ENCODE measurements at places on chromosomes 6 and 20.

- no peaks in the 10 kb centered on the region for H3K4me1 ChIP-seq
- H3K27me3 ChIP-seq = peaks cover 31% of the 10 kb centered on the region
- no peak overlapping the region for H3K4me3 ChIP-seq
- H3K27ac ChIP-seq = peak overlapping the region; percentile 38
These were observed 21.9 kb upstream of the NPBWR2 start for GRCh38 chr20:64129146-64129782.

GRCh38 chr6:91575032-91575431, 988.2 kb upstream of the MAP3K7 start:
- no peaks in the 10 kb centered on the region for H3K36me3 ChIP-seq
- H3K4me3 ChIP-seq = no peak overlapping the region
- no peak for DNase-seq
- no peaks in the 10 kb centered on the region for H3K27me3 ChIP-seq
- no peaks in the 10 kb centered on the region for H3K4me1 ChIP-seq
- no peak overlapping the region for H3K27ac ChIP-seq

DNA sequence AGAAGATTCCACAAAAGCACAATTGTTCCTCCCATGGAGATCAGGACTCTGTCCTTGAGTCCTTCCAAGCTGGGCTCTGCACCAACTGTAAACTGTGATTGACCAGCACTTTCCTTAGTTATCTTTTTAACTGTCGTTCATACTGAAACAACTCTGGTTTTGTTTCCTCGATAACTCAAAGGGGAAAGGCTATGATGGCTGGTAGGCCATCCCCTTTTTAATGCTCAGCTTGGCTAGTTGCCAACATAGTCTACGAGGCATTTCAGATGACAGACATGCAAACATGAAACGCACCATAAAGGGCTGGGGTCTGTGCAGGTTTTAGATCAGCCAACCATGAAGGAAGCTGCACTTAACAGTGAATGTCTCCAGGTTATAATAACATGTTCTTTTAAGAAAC, 497.1 kb upstream of the ARID1B start:
- H3K27ac ChIP-seq = no peak overlapping the region
- no peaks in the 10 kb centered on the region for H3K27me3 ChIP-seq
- H3K4me1 ChIP-seq = peaks cover 44% of the 10 kb centered on the region
- peaks cover 14% of the 10 kb centered on the region for H3K36me3 ChIP-seq
- peak; percentile 49 for DNase-seq

GRCh38 chr6:21085643-21086042, 507.9 kb upstream of the SOX4 start:
- peaks cover 2% of the 10 kb centered on the region for H3K4me1 ChIP-seq
- no peak for DNase-seq
- no peak overlapping the region for H3K4me3 ChIP-seq
- peaks cover 26% of the 10 kb centered on the region for H3K36me3 ChIP-seq
- H3K27ac ChIP-seq = no peak overlapping the region
- H3K27me3 ChIP-seq = no peaks in the 10 kb centered on the region

- peaks cover 13% of the 10 kb centered on the region for H3K4me1 ChIP-seq
- no peaks in the 10 kb centered on the region for H3K27me3 ChIP-seq
- peak overlapping the region; percentile 87 for H3K27ac ChIP-seq
- peak; percentile 39 for DNase-seq
- peak overlapping the region; percentile 93 for H3K4me3 ChIP-seq
These were observed 59.2 kb upstream of the PRSS16 start for GRCh38 chr6:27188061-27188884.

- no peak overlapping the region for H3K27ac ChIP-seq
- H3K4me1 ChIP-seq = peaks cover 32% of the 10 kb centered on the region
- peaks cover 9% of the 10 kb centered on the region for H3K36me3 ChIP-seq
- H3K27me3 ChIP-seq = no peaks in the 10 kb centered on the region
- no peak overlapping the region for H3K4me3 ChIP-seq
These were observed 37.8 kb downstream of the NCOA7 start for GRCh38 chr6:125828476-125829039.

DNA sequence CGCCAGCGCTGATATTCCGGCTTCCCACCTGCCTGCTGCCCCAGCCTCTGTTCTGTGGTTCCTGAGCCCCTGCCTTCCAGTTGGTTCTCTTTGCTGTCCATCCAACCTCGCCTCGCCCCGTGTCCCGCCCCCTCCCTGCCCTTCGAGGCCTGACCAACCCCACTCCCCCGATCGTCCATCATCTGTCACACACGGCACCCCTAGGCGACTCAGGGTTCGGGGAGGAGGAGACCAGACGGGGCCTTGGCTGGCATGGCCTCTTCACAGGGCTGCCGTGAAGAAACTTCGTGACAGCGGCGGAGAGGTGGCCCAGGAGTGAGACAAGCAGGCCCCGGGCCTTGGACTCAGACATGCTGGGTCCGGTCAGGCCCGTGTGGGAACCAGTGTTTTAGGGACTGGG, 226.1 kb downstream of the QKI start:
- DNase-seq = no peak
- no peaks in the 10 kb centered on the region for H3K36me3 ChIP-seq

GRCh38 chr20:59589086-59589684, 15.2 kb upstream of the PHACTR3 start:
- no peak for DNase-seq
- H3K27ac ChIP-seq = no peak overlapping the region
- H3K4me1 ChIP-seq = peaks cover 2% of the 10 kb centered on the region
- H3K36me3 ChIP-seq = no peaks in the 10 kb centered on the region
- peaks cover 4% of the 10 kb centered on the region for H3K27me3 ChIP-seq

DNA sequence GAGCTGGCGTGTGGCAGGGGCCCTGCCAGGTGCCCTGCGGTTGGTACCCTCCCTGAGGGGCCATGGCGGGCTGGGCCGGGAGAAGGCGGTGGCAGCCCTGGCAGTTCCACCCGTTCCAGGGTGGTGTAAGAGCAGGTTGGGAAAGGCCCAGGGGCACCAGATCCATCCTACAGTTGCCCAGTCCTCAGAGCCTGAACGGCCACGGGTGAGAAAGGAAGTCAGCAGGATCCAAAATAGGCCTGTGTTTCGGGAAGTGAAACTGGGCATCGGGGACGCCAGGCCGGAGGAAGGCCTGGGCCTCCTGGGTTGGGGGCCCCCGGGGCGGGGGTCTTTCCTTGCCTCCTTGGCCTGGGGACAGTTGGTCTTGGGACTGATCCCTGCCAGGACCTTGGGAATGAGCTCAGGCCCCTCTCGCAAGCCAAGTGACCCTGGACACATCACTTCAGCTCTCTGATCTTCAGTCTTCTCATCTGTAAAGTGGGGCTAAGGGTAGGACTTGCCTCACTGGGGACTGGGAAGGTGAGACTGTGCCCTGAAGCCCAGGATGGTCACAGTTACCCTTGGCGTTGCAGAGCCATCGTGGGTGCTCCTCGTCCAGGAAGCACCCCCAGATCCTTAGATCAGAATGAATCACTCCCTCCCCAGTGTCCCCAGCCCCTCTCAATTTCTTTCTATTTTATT, 18.1 kb upstream of the NOL4L start:
- H3K4me3 ChIP-seq = no peak overlapping the region
- peaks cover 25% of the 10 kb centered on the region for H3K4me1 ChIP-seq
- H3K36me3 ChIP-seq = no peaks in the 10 kb centered on the region
- no peak for DNase-seq
- H3K27ac ChIP-seq = no peak overlapping the region

DNA sequence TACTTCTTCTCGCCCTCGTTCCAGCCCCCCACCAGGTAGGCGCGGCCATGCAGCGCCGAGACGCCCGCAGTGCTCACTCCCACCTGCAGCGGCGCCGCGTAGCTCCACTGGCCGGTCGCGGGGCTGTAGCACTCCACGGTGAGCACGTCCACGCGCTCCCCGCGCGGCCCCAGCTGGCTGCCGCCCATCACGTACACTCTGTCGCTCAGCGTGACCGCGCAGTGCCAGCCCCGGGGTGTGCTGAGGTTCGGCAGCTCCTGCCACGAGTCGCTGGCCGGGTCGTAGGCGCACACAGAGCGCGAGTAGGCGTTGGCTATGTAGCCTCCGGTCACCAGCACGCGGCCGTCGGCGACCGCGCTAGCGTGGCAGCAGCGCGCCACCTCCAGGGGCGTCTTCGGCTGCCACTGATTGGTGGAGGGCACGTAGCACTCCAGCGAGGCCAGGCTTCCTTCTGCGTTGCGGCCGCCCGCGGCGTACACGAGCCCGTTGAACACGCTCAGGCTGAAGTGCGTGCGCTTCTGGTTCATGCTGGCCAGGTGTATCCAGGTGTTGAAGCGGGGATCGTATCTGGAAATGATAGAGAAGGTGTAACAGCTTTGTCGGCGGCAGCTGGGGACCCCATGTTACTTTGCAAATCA, 13.7 kb downstream of the KLHL31 start:
- peaks cover 24% of the 10 kb centered on the region for H3K4me1 ChIP-seq
- DNase-seq = peak; percentile 73
- peaks cover 4% of the 10 kb centered on the region for H3K27me3 ChIP-seq
- H3K27ac ChIP-seq = peak overlapping the region; percentile 97

GRCh38 chr6:41426438-41426851, 91.0 kb downstream of the NCR2 start:
- peaks cover 13% of the 10 kb centered on the region for H3K27me3 ChIP-seq
- no peak overlapping the region for H3K27ac ChIP-seq
- H3K36me3 ChIP-seq = no peaks in the 10 kb centered on the region
- no peak overlapping the region for H3K4me3 ChIP-seq
- peaks cover 19% of the 10 kb centered on the region for H3K4me1 ChIP-seq

GRCh38 chr6:137715589-137716045, 151.4 kb upstream of the TNFAIP3 start:
- H3K27me3 ChIP-seq = no peaks in the 10 kb centered on the region
- H3K4me3 ChIP-seq = no peak overlapping the region
- H3K27ac ChIP-seq = no peak overlapping the region
- H3K4me1 ChIP-seq = peaks cover 10% of the 10 kb centered on the region
- H3K36me3 ChIP-seq = no peaks in the 10 kb centered on the region

DNA sequence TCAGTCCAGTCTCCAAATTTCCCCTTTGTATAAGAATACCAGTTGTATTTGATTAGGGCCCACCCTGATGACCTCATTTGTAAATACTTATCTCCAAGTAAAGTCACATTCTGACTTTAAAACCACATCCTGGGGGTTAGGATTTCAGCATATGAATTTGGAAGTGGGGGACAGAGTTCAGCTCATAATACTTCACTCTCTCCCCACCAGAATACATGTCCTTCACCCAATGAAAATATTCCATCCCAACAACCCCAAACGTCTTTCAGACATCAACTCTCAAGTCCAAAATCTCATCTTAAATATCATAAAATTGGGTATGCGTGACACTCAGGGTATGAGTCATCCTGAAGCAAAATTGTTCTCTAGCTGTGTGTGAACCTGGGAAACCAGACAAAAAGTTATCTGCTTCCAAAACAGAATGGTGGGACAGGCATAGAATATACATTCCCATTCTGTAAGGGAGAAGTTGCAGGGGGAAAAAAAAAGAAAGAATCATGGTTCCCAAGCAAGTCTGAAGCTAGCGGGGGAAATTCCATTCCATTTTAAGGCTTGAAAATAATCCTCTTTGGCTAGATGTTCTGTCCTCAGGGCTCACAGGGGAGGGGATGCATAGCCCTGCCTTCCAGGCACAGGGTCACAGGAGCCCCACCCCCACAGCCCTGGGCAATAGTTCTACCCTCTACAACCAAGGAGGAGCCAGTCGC, 113.9 kb downstream of the ADAT2 start:
- peaks cover 8% of the 10 kb centered on the region for H3K36me3 ChIP-seq
- no peaks in the 10 kb centered on the region for H3K27me3 ChIP-seq
- DNase-seq = no peak
- H3K4me3 ChIP-seq = no peak overlapping the region

- H3K4me3 ChIP-seq = peak overlapping the region; percentile 10
- H3K4me1 ChIP-seq = peaks cover 30% of the 10 kb centered on the region
- no peaks in the 10 kb centered on the region for H3K36me3 ChIP-seq
- peak overlapping the region; percentile 70 for H3K27ac ChIP-seq
- DNase-seq = no peak
These were observed 45.9 kb downstream of the NOL4L start for GRCh38 chr20:32539026-32539816.

DNA sequence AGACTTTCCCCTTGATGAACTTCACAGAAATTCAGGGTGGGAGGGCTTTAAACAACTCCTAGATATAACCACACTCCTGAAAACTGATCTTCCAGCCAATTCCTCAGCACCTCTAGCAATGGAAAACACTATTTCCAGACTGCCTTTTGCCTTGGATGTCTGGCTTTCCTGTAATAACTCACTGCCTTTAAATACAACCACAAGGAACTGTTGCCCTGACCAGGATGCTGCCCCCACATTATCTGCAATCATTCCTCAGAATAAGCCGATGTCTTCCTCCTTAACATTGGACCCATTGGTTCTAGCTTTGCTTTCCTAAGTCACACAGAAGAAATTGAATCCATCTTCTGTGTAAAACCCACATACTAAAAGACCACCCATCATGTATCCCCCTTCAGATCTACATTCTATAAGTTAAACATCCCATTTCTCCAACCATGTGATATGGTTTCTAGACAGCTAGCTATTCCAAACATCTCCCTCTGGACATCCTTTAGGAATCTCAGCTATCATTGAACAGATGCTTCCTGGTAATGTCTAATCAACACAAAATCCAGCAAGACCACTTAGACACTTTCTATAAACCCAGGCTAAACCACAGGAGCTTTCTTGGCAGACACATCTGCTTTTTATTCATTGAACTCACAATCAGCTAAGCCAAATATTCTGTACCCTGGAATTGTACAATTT, 95.9 kb upstream of the KCNQ5 start:
- no peak overlapping the region for H3K27ac ChIP-seq
- H3K36me3 ChIP-seq = no peaks in the 10 kb centered on the region

DNA sequence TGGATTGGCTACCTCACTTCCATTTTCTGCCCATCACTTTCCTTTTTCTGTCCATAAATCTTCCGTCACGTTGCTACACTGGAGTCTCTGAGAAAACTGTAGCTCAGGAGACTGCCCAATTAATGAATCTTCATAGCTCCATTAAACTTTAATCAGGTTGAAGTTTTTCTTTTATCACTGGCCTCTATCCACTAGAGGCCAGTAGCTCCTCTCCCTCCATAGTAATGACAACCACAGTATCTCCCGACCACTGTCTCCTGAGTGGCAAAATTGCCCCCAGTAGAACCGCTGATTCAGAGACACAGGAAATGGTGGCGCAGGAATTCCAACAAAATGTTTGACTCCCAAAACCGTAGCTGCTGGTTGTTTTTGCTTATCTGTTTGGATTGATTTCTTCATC, 18.4 kb upstream of the DOK5 start:
- peaks cover 6% of the 10 kb centered on the region for H3K27me3 ChIP-seq
- no peaks in the 10 kb centered on the region for H3K36me3 ChIP-seq
- H3K27ac ChIP-seq = no peak overlapping the region
- H3K4me1 ChIP-seq = no peaks in the 10 kb centered on the region
- no peak for DNase-seq
- H3K4me3 ChIP-seq = no peak overlapping the region

- DNase-seq = no peak
- peaks cover 28% of the 10 kb centered on the region for H3K4me1 ChIP-seq
- H3K36me3 ChIP-seq = no peaks in the 10 kb centered on the region
- H3K4me3 ChIP-seq = peak overlapping the region; percentile 69
- peak overlapping the region; percentile 86 for H3K27ac ChIP-seq
- H3K27me3 ChIP-seq = peaks cover 20% of the 10 kb centered on the region
These were observed 3.1 kb downstream of the NOL4L start for GRCh38 chr20:32581839-32582658.

GRCh38 chr20:58828136-58828535, 22.6 kb downstream of the GNAS-AS1 start:
- no peaks in the 10 kb centered on the region for H3K4me1 ChIP-seq
- H3K36me3 ChIP-seq = no peaks in the 10 kb centered on the region
- no peak overlapping the region for H3K27ac ChIP-seq
